ENCODE measurements at places on chromosomes 2 and 18.

GRCh38 chr2:202911203-202911511, 316 bp downstream of the WDR12 start:
- DNase-seq, result peak; percentile 74

GRCh38 chr2:239881561-239882320, 143.4 kb downstream of the NDUFA10 start:
- no peak for DNase-seq

GRCh38 chr2:220096406-220096805, 469.0 kb downstream of the SLC4A3 start:
- no peak for DNase-seq

DNA sequence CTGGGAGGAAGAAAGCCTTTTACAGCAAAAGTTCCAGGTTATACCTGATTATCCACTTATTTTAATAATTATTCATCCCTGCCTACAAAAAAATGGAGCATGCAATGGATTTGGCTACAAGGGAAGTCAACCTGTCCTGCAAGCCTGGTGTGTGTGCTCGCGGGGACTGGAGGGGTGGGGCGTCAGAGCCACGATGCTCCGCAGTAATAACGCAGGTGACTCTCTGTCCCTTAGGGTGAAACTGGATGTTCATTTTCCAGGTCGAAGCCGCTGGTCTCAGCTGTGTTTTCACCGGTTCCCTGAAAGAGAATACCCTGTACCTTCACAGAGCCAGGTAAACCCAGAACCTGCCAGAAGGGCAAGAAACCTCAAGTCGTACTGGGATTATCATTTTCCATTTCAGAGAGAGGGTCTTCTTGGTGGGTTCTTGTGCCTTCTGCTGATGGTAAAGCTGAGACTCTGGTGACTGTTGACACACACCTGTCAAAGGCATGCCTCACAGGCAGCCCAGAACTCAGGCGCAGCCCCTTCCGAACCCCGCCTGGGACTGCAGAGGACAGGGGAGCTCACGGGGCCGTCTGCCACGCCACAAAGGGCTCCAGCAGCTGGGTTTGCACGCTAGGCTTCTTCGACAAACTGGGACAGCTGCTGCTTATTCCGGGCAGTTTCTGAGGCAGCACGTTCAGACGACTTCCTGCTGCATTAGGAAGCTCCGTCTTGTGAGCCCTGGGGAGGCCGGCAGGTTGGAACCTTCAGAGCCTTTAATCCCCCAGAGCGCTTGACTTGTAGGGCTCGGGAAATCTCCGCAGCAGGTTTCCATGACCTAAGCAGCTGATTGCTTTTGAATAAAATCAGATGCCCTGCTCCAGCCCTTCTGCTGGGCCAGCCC, 58.6 kb downstream of the KCNG2 start:
- DNase-seq, result no peak

- DNase-seq, result no peak
Measured at GRCh38 chr2:180905002-180905401, 75.4 kb upstream of the UBE2E3 start.

- DNase-seq, result no peak
Measured at GRCh38 chr18:69626643-69627242, 226.1 kb downstream of the DOK6 start.

DNA sequence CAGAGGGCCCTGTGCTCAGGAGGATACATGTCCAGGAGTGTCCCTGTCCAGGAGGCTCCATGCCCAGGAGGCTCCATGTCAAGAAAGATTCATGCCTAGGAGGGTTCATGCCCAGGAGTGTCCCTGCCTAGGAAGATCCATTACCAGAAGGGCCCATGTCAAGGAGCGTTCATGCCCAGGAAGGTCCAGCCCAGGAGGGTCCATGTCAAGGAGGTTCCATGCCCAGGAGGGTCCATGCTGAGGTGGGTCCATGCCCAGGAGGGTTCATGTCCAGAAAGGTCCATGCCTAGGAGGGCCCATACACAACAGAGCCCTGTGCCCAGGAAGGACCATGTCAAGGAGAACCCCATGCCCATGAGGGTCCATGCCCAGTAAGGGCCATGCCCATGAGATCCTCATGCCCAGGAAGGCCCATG, 7.0 kb downstream of the GPR35 start:
- no peak for DNase-seq

DNA sequence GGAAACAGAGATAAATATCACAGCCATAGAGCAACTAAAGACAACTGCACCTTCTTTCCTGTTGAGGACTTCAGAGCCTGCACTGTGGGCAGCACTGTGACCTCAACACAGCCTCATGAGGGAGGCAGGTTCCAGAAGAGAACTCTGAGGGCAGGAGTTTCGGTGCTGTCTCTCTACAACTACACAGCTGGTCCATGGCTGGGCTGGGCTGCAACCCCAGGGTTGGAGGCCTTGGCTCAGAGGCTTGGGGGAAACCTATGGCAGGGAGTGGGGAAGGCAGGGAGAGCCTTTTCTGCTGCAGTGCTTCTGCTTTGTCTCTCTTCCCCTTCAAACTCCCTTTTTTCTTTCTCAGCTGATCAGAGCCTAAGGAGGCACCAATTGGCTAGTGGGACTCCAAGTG, 66.5 kb downstream of the MRO start:
- no peak for DNase-seq

DNA sequence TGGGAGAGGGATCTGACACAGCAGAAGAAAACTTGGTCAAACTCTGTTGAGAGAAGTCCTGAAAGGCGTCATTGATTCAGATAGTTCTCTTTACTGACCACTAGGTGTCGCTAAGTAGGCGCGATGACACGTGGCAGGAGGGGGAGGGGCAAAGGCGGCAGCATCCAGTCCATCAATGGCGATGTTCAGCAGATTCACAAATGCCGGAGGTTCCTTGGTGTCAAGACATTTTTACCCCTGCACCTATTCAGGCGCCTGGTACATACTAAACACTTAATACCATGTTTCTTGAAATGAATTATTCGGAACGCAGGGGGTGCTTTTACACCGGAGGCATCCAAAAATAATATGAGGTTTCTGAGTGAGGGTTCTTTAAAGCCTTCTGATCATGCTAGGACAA, 3.0 kb upstream of the PLEK start:
- DNase-seq, result peak; percentile 91

DNA sequence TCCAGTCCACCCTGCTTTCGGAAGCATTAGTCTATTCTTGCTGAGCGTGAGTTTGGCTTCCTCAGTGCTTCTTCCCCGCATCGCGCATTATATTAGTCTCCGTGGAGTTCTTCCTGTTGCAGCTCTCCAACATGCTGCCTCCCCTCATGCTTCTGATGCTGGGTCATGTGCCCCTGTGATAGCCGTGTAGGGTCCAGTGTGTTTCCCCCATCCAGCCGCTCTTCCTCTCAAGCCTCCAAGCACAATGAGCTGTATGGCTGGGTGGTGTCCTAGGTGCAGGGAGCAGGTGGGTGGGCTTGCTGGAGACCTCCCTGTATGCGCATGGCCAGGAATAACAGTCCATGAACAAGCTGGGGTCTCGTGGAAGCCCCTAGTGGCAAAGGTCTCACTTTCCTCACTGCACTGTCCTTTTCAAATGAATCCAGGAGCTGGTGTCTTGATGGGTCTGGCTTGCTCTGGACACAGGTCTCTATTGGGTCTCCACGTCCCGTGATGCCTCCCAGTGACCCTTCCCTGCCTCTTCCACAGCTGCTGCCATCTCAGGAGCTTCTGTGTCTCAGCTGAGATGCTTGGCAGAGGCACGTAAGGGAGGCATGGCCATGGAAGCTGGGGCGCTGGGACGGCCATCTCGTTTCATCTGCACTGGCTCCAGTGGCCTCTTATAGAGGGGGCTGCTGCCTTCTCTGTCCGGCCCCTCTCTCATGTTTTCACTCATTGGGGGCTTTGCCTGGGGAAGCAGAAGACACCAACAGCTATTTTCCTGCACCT, 54.8 kb upstream of the HDAC4 start:
- no peak for DNase-seq

GRCh38 chr18:33853187-33853586, 275.2 kb downstream of the ASXL3 start:
- no peak for DNase-seq
